ENCODE measurements at places on chromosomes 2 and 18.

DNA sequence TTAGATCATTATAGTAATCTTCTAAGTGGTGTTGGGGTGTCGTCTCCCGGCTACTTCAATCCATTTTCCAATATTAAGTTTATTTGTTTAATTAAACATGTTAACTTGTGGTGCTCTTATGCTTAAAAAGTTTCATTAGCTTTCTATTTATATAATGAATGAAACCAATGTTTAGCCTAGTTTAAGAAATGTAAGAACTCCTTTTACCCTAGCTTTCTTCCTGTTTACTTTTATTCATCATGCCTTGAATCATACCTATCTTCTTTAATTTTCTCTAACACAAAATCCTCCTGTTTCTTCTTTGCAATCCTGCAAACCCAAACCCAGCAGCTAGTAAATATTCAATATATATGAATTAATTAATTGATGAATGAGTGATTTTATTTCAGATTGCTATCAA, 1276.7 kb upstream of the PIK3C3 start:
- no peak for DNase-seq

GRCh38 chr2:20797096-20797495, 25.8 kb downstream of the LDAH start:
- DNase-seq, result no peak

DNA sequence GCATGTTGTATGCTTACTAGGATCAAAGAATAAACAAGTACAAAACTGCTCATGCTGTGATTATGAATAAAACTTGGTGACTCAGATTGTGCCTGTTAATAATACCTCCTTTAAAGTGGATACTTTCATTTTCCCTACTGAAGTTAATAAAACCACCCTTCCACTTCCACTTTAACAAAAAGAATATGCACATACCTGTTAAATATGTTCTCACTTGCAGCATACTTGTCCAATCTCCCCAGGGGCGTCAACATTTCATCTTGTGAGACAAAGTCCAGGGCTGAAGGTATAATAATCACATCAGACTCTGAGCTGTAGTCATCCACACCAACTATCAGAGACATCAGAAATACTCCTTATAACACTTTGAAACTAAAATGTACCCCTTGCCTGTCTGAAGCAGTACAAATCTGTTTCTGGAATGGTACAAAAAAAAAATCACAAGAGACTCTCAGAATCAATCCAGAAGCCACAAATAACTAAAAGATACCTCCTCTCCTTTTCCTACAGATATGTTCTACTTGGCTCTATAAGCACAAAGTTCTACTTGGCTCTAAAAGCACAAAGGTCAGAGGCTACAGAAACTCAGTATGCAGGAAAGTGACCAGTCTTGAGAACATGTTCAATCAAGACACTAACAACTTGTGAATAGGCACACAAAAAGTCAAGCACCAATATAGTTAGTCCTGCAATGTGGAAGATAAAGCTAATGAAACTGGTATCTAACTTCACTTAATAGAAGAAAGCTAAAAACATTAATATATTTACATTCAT, 19.3 kb downstream of the PPP4R1 start:
- no peak for DNase-seq

DNA sequence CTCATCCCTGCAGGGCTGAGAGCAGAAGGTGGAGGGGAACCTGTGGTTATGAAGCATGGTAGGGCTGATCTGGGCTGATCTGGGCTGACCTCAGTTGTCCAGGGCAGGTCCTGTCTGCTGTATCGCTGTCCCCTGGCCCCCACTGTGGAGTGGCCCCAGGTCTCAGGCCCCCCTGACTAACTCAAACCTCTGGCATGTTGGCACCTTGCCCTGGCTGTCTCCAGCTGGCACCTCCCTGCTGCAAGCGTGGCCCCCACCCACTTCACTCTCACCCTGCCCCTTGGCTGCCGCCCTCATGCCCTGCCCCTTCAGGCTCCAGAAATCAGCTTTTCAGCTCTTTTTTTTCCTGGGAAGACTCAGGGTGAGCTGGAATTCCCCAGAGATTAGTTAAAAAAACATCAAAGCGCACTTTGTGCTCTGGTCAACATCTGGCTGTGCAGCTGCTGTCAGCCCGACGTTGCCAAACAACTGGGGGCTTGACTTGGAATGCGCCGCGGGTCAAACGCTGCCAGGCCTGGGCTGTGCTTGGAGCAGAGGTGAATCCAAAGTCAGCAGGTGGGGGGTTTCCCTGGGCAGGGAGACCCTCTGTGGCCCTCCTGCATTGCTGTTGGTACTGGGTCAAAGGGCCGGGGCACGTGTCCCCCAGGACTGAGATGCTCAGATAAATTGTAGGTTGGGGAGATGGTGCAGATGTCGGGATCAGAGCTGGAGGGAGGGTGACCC, 173.8 kb upstream of the HDAC4 start:
- DNase-seq, result no peak

GRCh38 chr2:230330725-230331124, 3.7 kb downstream of the SP140L start:
- DNase-seq, result no peak

GRCh38 chr2:37708146-37708545, 36.7 kb upstream of the CDC42EP3 start:
- DNase-seq, result no peak

DNA sequence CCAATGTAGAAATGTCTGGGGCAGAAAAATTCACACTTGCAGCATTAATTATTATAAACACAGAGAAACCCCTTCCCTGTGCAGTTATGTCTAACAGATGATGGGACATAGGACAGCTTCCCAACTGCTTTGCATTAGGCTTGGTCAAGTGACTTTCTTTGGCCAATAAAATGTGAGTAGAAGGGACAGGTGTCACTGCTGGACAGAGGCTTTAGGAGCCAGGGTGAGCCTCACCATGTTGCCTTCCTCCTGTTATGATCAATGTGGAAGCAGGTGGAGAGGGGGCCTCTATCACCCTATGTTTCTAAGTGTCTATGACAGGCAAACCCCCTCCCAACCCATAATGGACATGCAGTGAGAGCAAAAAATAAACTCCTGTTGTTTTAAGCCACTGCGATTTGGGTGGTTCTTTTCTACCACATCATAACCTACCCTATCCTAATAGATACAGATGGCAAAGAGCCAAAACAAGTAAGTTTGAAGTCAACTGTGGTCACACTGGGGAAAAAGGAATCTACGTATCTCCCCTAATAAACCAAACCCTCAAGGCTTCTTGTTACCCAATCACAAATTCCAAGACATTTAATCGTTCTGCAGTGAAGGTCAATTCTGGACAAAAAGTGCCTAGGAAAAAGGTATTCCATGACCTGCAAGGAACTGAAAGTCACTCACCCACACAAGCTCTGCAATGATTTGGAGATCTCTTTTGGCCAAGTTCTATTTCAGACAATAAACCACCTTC, 28.6 kb upstream of the POU3F3 start:
- DNase-seq, result peak; percentile 11

- DNase-seq, result no peak
Measured at GRCh38 chr2:112756207-112756606, 8.2 kb downstream of the CKAP2L start.

- DNase-seq, result no peak
Measured at GRCh38 chr2:37733251-37733650, 61.8 kb upstream of the CDC42EP3 start.

DNA sequence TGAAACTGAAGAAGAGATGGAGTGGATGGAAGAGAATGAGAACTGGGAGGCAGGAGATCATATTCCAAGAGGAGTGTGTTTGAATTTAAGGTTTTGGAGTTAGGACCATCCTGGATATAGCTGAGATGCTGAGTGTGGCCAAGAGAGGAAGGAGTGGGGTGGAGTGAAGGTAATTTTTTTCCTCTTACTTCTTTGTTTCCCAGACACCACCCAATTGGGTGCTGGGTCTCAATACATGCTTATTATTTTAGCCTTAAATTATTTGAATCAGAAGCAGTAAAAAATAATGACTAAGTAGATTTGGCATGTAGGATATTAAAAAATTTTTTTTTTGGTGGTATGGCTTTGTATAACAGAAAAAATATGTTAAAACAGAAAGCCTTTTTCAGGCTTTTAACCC, 39.3 kb downstream of the PMAIP1 start:
- no peak for DNase-seq

- DNase-seq, result peak; percentile 39
Measured at GRCh38 chr2:29841386-29842004, 79.9 kb downstream of the ALK start.

GRCh38 chr2:68100189-68100588, 37.4 kb upstream of the C1D start:
- DNase-seq, result no peak

- DNase-seq, result no peak
Measured at GRCh38 chr2:2131075-2131789, 199.8 kb downstream of the MYT1L start.

GRCh38 chr2:102544182-102544581, 71.2 kb downstream of the SLC9A4 start:
- no peak for DNase-seq

DNA sequence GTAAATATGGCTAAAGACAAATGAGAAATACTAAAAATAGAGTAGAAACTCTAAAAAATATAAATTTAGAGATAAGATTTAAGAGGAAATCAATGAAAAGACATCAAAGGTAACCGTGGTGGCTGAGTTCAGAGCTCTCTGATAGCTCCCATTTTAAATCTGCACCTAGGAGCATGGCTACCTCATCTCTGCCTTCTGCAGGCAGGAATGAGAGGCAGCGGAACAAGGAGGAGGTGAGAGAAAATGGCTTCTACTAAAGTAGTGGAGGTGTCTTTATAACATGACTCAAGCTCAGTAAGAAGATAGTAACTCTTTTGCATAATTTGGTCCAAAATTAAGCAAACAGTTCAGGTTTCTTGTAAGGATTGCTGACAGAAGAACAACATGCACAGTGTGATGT, 758.7 kb upstream of the FSHR start:
- no peak for DNase-seq

DNA sequence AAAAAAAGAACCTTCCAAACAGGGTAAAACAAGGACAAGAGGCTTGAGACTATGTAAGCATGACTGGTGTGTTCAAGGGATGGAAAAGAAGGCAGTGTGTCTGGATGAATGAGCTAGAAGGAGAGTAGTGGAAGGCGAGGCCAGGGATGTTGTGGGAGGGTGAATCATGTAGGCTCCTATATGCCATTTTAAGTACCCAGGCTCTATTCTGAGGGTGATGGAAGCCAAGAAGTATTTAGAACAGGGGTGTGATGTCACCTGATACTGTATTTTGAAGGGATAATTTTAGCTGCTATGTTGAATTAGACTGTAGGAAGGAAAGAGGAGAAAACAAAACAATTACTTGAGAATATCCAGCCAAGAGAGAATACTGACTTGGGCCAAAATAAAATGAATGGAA, 524.7 kb upstream of the CRIM1 start:
- DNase-seq, result no peak

Measured in ACHN (cell line).